ENCODE measurements at places on chromosomes 3 and 15. TPM values are rescaled to one million over a fixed set of nuclear protein-coding genes. Genes with fewer than 3 reads are reported as not detected.

DNA sequence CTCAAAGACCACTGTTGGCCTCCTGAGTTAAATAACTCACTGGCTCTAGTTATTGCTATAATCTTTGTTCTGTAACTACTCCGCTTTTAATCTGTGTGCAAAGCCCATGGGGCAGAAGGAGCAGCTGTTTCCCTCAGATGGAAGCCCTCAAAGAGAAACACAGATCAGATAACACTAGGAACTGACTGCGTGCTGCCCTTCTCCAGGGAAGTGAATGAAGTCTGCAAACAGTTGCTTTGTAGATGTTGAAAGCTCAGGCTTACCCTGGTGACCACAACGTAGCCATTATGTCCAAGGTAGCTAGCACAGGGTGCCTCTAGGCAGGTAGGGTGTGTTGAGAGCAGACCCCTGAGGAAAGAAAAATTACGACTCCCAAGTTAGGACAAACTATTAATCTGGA, 152.3 kb upstream of the STAC start:
- DNase-seq, result no peak

DNA sequence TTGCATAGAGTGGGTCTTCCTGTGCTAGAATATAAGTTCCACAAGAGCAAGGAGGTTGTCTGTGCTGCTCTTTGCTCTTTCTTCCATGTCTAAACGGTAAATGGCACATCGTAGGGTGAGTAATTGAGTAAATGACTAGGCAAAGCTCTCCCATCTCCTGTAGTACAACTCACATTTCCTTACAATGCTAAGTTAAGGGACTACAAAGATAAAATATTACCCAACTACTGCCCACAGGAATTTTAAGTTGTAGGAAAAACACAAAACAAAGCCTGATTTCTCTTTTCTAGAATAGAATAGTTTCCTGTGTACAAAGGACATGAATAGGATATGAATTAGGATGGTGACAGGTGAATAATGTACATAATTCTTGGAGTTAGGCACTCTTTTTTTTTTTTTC, 19.9 kb upstream of the LRIG1 start:
- DNase-seq, result no peak

GRCh38 chr3:116474032-116474780, 28.9 kb upstream of the LSAMP start:
- no peak for DNase-seq

- DNase-seq, result no peak
Measured at GRCh38 chr3:49882166-49882565, 12.5 kb upstream of the CAMKV start.

GRCh38 chr3:147215660-147216059, 190.7 kb downstream of the ZIC4 start:
- DNase-seq, result no peak

Gene ACKR4
- not detected for total RNA-seq

Gene CILP
- total RNA-seq, result 0.17 TPM

Gene MLH1
- 54.0 TPM for total RNA-seq

Gene FOXB1
- 0.74 TPM for total RNA-seq

Gene ZPLD1
- total RNA-seq, result not detected

All from activated naive CD8-positive, alpha-beta T cell treated with anti-CD3 and anti-CD28 coated beads, Interleukin-2, amount 10 ng/mL, durations not matched to agents 7 days and 5 days (primary cell).